Activated CD4-positive, alpha-beta T cell treated with anti-CD3 and anti-CD28 coated beads, Interleukin-2, Interleukin-4, amounts not matched to agents 100 ng/mL and 50 ng/mL, durations not matched to agents 16 hours and 8 hours (primary cell): ENCODE measurements at places on chromosomes 5 and 9.

DNA sequence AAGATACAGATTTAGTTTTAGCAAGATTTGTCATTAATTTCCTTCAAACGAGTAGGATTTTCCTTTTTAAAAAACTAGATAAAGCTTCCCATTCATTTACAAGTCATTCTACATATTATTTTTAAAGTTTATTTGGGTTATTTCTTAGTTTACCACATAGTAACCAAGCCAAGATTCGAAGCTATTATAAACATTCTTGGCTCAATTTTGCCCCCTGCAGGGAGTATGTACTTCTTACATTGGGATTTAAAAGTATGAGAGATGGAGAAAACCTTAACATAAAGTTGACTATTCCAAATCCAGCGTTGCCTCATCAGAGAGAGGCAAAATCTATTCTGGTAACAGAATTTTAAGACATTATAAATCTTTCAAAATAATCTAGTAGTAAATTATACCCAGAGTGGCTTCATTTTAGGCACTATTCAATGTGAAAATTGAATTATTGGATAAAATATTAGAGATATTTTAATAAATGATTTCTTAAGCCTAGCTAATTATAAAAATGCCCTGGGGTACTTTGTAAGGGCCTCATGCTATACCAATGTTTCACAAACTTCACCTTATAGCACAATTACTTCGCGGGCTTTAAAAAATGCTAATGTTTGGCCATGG is 39.1 kb downstream of the FBN2 start:
- no peak for DNase-seq

DNA sequence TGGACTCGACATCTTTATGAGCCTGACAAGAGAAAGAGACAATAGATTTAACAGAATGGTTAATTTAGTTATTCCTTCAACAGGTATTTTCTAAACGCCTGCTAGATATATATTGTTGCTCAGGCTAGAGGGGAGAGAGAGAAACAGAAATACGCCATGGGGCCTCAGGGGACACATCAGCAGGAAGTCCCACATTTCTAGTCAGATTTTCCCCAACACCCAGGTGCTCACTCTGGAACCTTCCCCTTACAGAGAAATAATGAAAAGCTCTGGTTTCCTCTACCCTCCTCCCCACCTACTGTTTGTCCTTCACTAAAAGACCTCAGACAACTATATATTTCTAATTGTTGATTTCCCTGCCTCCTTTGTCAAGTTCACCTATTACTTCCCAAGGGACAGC is 130.3 kb upstream of the TBC1D2 start:
- DNase-seq: no peak

DNA sequence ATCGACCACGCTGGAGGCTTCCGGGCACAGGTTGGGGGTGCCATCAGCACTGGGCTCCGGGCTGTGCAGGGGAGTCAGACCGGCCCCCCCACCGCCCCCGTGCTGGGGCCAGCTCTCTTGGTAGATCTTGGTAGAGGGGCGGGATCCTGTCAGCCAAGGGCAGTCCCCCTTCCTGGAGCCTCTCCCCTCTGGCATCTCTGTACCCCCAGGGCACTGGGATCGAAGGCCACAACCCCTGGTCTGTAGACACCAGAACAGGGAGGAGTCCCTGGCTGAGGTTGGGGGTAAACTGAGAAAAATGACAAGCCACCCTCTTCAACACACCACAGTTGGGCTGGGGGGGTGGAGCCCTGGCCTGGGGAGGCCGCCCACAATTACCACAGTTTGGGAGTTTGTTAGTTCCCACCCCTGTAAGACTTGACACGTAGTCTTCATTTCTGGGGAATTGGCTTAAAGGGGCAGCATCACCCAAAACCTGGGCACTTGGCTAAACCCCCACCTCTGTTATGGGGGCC is 882 bp downstream of the CERCAM start:
- DNase-seq: no peak

DNA sequence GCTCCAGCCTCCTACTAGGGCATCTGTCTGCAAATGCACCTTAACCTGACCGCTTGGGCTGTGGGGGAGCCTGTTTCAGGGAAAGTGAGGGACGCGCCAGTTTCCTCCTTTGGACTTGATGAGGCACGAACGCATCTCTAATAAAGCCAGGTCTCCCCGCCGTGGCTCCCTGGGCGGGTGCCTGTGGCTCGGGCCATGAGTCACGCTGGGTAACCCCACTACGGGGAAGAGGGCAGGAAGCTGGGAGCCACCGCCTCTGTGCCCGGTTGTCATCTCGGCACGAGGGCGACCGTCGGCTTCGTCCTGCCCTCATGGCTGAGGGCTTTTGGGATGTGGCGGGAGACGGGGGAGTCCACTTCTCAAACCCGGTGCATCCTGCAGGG is 12.1 kb downstream of the NOTCH1 start:
- peak; percentile 85 for DNase-seq

- no peak for DNase-seq
Measured at GRCh38 chr5:40605295-40605958, 74.3 kb upstream of the PTGER4 start.

DNA sequence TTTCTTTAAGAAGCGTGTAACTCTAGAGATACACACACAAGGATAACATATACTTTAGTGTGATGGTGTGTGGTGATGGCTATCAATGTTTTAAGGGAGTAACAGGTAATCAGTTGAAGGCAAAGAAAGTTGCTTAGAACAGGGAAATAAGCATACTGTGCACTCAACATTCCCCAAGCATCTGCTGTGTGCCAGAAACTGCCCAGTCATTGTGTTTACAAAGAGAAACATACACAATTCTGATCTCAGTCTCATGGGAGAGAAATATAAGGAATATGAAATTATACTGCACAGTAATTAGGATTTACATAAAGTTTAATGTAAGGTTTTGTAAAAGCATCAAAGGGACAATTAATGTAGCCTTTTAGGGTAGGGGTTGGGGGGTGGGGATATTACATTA is 224.1 kb upstream of the TYRP1 start:
- DNase-seq: no peak

DNA sequence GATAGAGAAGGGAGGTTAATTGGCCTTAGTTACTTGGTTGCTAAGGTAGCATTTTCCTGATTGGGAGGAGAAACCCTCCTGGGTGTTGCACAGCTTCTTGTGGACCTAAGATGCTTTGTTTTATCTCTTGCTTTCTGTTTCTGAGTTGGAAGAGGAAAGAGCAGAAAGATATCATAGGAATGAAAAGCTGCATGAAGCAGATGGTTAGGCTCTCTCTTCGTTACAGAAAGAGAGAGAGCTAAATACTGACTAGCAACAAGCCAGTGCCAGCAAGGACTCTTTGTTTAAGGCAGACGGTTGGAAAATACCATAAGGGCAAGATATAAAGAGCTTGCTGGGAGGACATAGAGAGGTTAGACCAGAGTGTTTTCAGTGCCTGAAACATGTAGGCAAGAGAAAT is 103.1 kb downstream of the ATG10 start:
- DNase-seq: no peak
